ENCODE measurements at places on chromosomes 4 and X. TPM values are rescaled to one million over a fixed set of nuclear protein-coding genes. Genes with fewer than 3 reads are reported as not detected.

- H3K4me3 ChIP-seq = no peak overlapping the region
- H3K27me3 ChIP-seq = no peaks in the 10 kb centered on the region
- no peaks in the 10 kb centered on the region for H3K36me3 ChIP-seq
- DNase-seq = no peak
These were observed 33.7 kb downstream of the CD38 start for GRCh38 chr4:15811703-15812337.

- H3K4me3 ChIP-seq = peak overlapping the region; percentile 46
- no peaks in the 10 kb centered on the region for H3K4me1 ChIP-seq
- DNase-seq = no peak
- H3K36me3 ChIP-seq = no peaks in the 10 kb centered on the region
- H3K27me3 ChIP-seq = no peaks in the 10 kb centered on the region
- no peak overlapping the region for H3K27ac ChIP-seq
These were observed 735 bp upstream of the CHRDL1 start for GRCh38 chrX:110796407-110796697.

Gene TEX13B
- not detected for total RNA-seq

Gene NXF2B
- total RNA-seq = not detected

- no peaks in the 10 kb centered on the region for H3K36me3 ChIP-seq
- no peaks in the 10 kb centered on the region for H3K27me3 ChIP-seq
- no peak overlapping the region for H3K27ac ChIP-seq
- no peak for DNase-seq
- H3K4me1 ChIP-seq = peaks cover 6% of the 10 kb centered on the region
These were observed 9.0 kb downstream of the ZNF827 start for GRCh38 chr4:145929415-145930178.

- H3K27ac ChIP-seq = no peak overlapping the region
- no peaks in the 10 kb centered on the region for H3K27me3 ChIP-seq
These were observed 38.7 kb upstream of the FGF2 start for GRCh38 chr4:122787940-122788339.

DNA sequence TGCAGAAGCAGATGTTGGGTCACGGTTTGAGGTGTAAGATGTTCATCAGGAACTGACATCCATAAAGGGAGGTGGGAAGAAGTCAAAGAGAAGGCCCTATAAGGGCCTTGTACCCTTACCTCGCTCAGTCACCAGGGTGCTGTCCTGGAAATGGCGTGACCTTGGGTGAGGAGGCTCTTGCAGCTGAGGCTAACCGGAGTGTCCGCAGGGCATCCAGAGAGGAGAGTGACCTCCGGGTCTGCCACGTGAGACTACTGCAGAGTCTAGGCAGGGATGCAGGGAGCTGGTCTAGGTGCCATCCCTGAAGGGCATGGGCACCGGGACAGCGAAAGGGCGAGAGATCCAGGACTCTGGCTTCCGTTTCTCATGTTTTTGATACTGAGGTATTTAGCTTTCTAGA, 28.7 kb upstream of the IRAK1 start:
- H3K27me3 ChIP-seq = no peaks in the 10 kb centered on the region
- no peak for DNase-seq
- no peaks in the 10 kb centered on the region for H3K4me1 ChIP-seq
- no peak overlapping the region for H3K27ac ChIP-seq
- no peak overlapping the region for H3K4me3 ChIP-seq

Gene GRIA3
- total RNA-seq = not detected

Gene NPY2R
- total RNA-seq = not detected

GRCh38 chr4:145871209-145871608, 67.4 kb downstream of the ZNF827 start:
- no peak for DNase-seq
- H3K4me3 ChIP-seq = no peak overlapping the region
- H3K4me1 ChIP-seq = no peaks in the 10 kb centered on the region

DNA sequence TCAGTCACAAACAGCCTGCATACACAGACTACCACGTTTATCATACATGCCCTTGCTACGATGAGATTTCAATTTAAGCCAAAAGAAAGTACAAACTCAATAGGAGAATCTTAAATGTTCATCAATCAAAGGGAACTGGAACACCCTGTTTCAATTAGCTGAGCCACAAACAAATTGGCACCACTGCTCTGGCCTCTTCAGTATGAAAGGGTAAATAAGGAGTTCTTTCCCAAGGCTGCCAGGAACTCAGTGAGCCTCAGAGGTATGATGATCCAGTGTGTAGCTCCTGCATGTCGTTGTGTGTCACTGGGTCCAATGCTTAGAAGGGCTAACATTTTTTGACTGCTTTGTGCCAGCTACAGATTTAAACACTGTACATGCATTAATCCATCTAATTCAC, 5.4 kb downstream of the RNF150 start:
- H3K4me3 ChIP-seq = no peak overlapping the region
- H3K27ac ChIP-seq = no peak overlapping the region
- H3K36me3 ChIP-seq = peaks cover 3% of the 10 kb centered on the region
- H3K27me3 ChIP-seq = no peaks in the 10 kb centered on the region
- H3K4me1 ChIP-seq = peaks cover 9% of the 10 kb centered on the region

Gene RAB39B
- total RNA-seq = 0.56 TPM

DNA sequence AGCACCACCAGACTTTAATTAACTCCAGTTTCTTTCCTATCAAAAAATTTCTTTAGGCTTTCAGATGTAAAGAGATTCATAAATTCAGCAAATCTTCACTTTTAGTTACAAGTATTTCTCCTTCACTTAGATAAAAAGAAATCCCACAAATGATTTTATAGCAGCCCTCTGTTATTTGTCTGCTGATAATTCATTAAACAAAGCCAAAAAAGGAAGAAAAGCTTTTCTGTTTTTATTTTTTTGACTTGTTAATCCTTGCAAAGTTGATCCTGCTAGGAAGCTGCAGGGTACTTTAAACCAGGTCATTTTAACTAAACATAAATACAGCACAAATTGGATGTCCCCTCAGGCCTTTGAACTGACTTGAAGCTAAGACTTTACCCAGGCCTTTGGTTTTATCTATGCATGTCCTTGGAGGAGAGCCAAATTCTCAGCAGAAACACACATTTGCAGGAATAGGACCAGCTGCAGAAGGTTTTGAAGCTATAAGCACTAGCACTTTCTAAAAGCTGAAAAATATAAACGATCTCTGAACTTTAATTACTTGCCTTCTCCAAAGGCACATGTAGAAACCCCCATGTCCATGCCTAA, 57.5 kb downstream of the PCDH18 start:
- H3K36me3 ChIP-seq = no peaks in the 10 kb centered on the region
- H3K27me3 ChIP-seq = no peaks in the 10 kb centered on the region
- peak; percentile 69 for DNase-seq
- no peak overlapping the region for H3K4me3 ChIP-seq

- no peak for DNase-seq
- no peaks in the 10 kb centered on the region for H3K36me3 ChIP-seq
- H3K4me1 ChIP-seq = peaks cover 27% of the 10 kb centered on the region
- no peaks in the 10 kb centered on the region for H3K27me3 ChIP-seq
- no peak overlapping the region for H3K27ac ChIP-seq
These were observed 435.4 kb upstream of the TENM3 start for GRCh38 chr4:181807771-181808170.

GRCh38 chrX:101385795-101386541, at the start of gene BTK:
TSS of gene BTK (minus strand) at chrX:101386191. CDS start at chrX:101375284, 10,907 bp downstream.
- H3K4me1 ChIP-seq = no peaks in the 10 kb centered on the region
- H3K27ac ChIP-seq = no peak within 1 kb of the TSS
- no peak within 1 kb of the TSS for H3K4me3 ChIP-seq
- no peaks in the 10 kb centered on the region for H3K27me3 ChIP-seq
- H3K36me3 ChIP-seq = peaks cover under 1% of the 10 kb centered on the region
- DNase-seq = no peak

Gene NCBP2L
- total RNA-seq = not detected

DNA sequence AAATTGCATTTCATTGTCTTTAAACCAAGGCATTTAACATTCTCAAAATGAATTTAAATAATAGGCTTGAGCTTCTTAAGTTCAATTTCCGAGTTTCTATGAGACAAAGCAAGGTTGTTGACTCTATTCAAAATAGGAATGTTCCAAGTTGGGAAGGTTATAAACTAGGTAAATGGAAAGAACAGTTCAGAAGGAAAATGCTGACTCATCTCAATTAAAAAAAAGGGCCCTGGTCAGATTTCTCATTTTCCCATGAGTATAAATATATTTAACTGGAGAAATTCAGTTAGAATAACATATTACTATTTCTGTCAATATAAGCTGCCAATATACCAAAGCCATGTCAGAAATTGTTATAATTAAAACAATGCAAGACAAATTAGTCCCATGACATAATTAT, 113.8 kb downstream of the ATP8A1 start:
- no peak for DNase-seq
- H3K4me3 ChIP-seq = no peak overlapping the region
- H3K27ac ChIP-seq = no peak overlapping the region
- no peaks in the 10 kb centered on the region for H3K36me3 ChIP-seq
- H3K4me1 ChIP-seq = no peaks in the 10 kb centered on the region

GRCh38 chrX:69027181-69028005, 137.9 kb downstream of the PJA1 start:
- H3K36me3 ChIP-seq = no peaks in the 10 kb centered on the region
- no peak overlapping the region for H3K27ac ChIP-seq
- no peaks in the 10 kb centered on the region for H3K4me1 ChIP-seq
- DNase-seq = no peak

DNA sequence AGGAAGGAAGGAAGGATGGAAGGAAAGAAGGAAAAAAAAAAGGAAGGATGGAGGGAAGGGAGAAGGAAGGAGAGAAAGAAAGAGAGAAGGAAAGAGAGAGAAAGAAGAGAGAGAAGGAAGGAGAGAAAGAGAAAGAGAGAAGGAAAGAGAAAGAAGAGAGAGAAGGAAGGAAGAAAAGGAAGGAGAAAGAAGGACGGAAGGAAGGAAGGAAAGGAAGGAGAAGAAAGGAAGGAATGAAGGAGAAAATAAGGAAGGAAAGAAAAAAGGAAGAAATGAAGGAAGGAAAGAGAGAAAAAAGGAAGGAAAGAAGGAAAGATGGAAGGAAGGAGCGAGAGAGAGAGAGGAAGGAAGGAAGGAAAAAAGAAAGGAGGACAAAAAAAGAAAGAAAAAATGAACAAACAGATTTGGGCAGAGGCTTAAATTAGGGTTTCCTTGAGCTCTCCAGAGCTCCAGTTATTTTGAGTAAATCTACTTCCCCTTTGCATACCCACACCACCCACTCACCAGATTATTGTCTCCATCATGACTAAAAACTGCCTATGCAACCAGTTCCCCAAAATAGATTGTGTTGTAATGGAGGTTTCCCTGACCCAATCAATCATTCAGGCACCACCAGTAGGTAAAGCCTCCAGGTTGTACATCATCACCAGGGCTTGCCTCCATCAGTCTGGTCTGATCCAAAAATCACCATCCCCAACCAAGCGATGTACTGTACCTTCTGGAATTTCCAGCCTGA, 1722.9 kb upstream of the PCDH10 start:
- H3K36me3 ChIP-seq = no peaks in the 10 kb centered on the region
- no peak overlapping the region for H3K27ac ChIP-seq
- no peak overlapping the region for H3K4me3 ChIP-seq
- DNase-seq = no peak
- no peaks in the 10 kb centered on the region for H3K27me3 ChIP-seq

DNA sequence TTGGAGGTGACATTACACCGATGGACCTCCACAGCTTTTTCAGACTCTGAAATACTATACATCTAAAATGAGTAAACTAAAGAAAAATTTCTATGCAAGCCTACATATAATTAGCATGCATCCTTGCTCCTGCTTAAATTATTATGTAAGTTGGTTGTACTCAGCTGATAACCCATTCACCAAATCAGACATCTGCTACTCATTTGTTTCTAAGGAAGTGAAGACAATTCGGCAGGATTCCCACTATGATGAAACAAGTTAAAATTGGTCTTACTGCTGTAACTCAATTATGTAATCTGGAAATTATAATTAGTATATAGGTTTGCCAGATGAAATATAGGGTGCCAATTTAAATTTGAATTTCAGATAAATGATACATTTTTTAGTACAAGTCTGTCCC, 59.5 kb upstream of the FGF13 start:
- H3K27ac ChIP-seq = no peak overlapping the region
- DNase-seq = no peak
- no peaks in the 10 kb centered on the region for H3K4me1 ChIP-seq
- H3K4me3 ChIP-seq = no peak overlapping the region

Gene BMPR1B
- 4.8 TPM for total RNA-seq

DNA sequence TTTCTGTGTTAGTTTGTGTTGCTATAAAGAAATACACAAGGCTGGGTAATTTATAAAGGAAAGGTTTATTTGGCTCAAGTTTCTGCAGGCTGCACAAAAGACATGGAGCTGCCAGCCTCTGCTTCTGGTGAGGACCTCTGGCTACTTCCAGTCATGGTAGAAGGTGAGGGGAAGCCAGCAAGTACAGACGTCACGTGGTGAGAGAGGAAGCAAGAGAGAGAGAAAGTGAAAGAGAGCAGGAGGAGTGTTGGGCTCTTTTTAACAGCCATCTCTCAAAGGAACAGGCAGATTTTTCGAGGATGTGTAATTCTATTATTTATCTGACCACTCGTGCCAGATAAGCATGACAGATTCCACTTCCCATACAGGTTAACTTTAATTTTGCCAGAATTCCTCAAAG, 1199.1 kb downstream of the ADGRL3 start:
- DNase-seq = no peak
- no peaks in the 10 kb centered on the region for H3K36me3 ChIP-seq
- no peaks in the 10 kb centered on the region for H3K4me1 ChIP-seq
- H3K4me3 ChIP-seq = no peak overlapping the region
- no peak overlapping the region for H3K27ac ChIP-seq

DNA sequence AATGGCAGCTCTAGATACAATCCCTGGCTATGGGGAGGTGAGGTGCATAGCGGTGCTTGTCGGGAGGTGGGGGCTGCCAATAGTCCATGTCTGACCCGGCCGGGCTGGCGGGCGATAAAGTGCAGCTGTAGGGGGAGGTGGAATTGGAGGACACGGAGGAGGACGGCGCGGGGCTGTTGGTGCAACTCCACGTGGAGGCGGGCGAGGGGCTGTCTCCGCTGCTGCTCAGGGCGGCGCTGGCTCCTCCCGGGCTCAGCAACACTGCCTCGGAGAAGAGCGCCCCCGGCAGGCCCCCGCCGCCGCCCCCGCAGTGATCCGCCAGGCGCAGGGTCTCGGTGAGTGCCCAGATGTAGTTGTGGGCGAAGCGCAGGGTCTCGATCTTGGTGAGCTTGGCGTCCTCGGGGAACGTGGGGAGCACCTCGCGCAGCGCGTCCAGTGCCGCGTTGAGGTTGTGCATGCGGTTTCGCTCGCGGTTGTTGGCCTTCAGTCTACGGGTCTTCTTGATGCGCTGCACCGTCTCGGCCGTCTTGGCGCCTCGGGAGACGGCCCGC, 1.3 kb downstream of the NEUROG2 start:
- H3K27me3 ChIP-seq = peaks cover 5% of the 10 kb centered on the region
- H3K4me1 ChIP-seq = peaks cover 3% of the 10 kb centered on the region
- H3K4me3 ChIP-seq = peak overlapping the region; percentile 66
- H3K36me3 ChIP-seq = no peaks in the 10 kb centered on the region

DNA sequence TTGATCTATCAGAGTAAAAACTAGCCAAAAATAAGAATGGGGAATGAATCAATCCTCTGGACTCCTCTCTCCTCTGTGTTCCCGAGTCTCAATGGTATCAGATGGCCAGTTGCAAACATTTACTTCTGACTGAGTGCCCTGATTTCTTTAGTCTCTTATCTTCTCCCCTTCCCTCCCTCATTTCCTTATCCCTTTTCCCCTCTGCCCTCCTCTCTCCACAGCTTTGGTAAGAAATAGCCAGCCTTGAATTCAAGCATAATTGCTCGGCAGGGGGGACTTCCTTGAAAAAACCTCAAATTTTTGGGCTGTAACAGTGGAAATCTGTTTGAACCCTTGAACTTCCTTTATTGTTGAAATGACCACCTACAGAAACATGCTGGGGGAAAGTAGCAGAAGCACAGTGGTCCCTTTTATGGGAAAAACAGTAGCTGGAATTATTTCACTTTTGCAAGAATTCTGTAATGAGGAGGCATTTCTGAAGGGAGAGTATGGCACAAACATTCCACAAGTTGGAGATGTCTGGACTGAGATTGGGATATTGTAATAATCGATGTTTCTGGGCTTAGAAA, 40.3 kb downstream of the NHS start:
- no peak for DNase-seq
- H3K27ac ChIP-seq = no peak overlapping the region
- no peaks in the 10 kb centered on the region for H3K4me1 ChIP-seq
- H3K4me3 ChIP-seq = no peak overlapping the region
- H3K36me3 ChIP-seq = no peaks in the 10 kb centered on the region
